Kasumi-1 (cell line): ENCODE measurements at places on chromosomes 5 and 9.

DNA sequence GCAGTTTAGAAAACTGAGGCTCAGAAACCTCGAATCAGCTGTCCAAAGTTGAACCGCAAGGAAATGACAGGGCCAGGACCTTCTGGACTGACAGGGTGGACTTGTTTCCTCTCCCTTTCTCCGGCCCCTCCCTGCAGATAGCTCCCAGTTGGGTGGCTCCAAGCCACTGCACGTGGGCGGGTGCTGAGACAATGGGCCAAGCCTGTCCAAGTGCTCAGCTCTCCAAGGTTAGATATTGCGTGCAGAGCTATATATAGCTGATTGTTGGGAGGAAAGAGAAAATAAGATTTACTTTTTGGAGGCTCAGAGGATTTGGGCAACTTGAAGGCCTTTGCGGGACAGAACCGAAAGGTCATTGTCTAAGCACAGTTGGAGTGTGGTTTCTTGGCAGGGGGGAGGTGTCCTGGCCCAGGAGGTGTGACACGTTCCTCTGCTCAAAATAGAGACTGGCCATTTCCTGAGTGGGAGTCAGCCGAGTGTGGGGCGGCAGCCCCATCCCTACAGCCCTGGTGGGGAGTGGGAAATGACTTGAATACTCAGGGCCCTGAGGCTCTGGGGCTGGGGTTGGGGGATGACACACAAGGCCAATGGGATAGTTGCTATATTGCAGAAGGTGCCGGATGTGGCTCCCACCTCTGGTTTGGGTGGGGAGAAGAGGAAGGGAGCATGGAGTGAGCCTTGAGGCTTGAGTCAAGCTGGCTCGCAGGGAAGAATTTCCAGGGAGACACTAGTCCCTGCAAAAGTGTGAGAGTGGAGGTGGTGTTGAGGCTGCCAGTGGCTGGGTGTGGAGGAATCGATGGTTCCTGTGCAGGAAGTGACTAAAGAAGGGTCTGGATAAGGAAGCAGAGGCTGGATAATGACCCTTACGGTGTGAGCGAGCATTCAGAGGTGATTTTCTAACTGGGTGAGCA is 44.4 kb upstream of the SMAD5 start:
- DNase-seq = no peak

- DNase-seq = no peak
Measured at GRCh38 chr5:16863469-16863946, 72.6 kb downstream of the MYO10 start.

- DNase-seq = no peak
Measured at GRCh38 chr5:57653636-57654290, 171.2 kb upstream of the ACTBL2 start.

DNA sequence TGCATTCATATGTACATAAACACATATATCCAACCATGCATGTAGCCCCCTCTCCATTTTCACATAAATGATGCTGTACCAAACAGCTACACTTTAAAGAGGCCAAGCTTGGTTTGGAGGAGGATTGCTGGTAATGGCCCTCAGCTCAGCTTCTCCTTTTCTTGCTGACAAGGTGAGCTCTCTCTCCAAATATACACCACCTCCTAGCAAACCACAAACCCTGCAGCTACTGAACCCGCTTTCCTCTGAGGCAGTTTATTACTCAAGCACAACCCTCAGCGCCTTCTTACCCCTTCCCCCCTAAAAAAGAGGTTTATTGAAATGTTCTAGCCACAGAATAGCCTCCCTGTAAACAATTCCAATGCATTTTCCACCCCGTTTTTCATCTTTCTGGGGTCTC is 54.0 kb downstream of the ALG2 start:
- no peak for DNase-seq

- no peak for DNase-seq
Measured at GRCh38 chr5:142869886-142870285, 99.7 kb downstream of the ARHGAP26 start.

- DNase-seq = no peak
Measured at GRCh38 chr9:82115331-82115730, 126.8 kb downstream of the SPATA31D1 start.

DNA sequence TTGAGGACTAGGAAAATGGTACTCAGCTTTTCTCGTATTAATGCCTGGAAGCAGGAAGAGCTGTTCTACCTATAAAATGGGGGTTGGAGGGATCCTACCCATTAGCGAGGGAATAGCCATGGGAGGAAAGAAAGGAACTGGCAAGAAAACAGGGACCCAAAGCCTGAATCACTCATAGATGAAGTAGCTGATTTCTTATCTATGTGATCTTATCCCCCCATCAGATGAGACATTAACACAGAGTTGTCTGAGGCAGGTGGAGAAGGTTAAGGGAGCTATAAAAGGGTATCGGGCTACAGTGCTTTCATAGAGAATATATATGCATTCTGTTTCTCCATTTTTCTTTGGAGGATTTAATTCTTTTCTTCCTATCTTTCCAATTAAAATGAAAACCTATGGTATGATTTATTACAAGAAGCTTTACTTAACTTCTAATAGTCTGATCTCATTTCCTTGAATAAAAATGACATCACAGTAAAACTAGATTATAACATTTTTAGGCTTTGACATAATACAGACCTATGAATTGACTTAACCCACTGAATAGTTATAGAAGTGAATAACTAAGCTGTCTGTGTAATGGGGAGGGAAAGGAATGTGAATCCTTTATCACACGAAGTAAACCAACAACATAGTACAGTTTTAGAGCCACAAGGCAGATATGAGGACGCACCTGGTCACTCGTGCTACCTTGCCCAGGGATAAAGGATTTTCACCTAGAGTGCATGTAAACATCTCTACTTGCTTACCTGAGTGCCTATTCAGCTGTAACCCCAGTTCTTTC is 39.0 kb downstream of the IQGAP2 start:
- DNase-seq = no peak

- DNase-seq = no peak
Measured at GRCh38 chr5:143101121-143101520, 302.4 kb downstream of the NR3C1 start.

DNA sequence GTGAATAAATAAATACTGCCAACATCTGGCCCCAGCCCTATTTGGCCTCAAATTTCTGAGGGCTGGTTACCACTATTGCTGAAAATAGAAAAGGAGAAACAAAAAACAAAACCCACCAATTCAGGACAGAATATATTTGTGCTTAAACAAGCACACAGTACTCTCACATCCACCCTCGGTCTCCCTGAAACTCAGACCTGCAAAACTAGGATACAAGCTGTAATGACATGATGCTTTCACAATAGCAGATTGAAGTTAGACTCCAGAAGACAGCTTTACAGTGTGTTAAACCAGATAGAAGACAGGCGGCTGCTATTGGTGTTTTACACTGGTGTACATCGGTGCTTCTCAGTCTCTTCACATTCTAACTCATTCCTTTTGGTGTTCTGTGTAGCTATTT is 214.9 kb upstream of the DMRT1 start:
- no peak for DNase-seq

DNA sequence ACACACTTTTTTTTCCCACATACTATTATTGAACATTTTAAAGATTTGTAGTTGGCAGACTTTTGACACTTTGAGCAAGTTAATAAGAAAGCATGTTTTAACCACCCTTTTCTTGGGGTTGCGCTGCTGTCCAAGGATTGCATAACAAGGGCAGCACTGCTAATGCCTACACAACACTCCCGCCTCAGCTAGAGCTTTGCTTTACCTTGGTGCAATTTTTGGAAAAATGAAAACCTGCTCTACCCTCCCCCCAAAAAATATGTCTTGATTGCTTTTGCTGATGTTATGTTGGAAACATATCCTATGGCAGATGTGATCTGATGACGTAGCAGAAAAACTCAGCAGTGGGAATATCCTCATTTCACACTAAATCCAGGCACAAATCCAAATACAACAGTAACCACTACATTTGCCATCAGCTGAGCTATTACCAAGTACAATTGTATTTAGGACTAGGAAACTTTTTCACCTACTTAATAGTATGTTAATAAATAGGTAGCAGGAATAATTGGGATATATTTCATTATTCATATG is 51.5 kb downstream of the UBE2R2 start:
- no peak for DNase-seq

GRCh38 chr5:180166176-180166575 is 42.8 kb downstream of the RASGEF1C start:
- peak; percentile 5 for DNase-seq

DNA sequence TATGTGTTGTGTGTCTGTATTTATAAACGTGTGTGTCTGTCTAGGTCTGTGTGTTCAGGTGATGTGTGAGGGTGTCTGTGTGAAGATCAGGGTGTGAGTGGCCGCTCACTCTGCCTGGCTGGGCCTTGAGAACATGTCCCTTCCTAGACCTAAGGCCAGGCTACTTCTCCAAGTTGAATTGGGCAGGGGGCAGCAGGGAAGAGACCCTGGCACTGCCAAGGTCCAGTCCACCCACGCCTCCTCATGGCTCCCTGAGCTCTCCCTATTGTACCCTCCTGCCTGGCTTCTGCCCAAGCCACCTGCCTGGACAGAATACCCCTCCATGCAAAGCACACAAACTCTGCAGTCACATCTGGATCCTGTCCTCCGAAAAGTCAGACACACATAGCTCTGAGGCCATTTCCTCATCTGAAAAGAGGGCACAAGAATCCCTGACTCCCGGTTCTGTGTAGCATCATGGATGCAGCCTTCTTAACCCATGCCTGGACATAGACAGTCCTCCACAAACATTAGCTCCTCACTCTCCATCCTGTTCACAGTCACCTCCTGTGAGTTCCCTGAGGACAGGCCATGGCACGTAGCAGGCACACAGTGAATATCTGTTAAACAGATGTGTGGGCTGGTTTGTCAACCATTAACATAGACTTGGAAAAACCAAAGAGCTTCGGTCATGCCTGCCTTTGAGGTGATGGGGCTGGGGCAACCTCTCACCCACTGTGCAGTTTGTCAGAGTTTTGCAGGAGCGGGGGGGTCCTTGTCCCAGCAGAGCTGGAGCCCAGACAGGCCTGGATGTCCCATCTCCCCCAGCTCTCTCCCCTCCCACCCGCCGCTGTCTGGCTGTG is 167.8 kb upstream of the MVB12B start:
- no peak for DNase-seq

DNA sequence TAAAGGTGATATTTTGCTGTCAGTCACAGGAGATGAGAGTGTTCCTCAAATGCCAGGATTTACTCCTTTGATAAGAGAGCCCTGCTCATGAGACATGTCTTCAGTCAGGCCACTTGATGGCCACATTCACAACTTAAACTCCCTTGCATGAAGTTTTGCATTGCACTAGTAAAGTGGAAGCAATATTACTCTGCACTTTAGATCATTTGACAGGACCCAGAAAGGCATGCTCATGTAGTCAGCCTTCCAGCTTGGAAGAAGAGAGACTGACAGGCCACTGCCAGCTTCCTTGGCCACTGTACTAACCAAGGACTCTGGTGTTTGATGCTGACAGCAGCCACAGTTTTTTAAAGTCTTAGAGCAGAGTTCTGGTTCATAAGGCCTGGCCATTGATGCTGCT is 42.6 kb downstream of the NPR3 start:
- no peak for DNase-seq

- DNase-seq = no peak
Measured at GRCh38 chr5:159581502-159582249, 251.4 kb upstream of the IL12B start.

DNA sequence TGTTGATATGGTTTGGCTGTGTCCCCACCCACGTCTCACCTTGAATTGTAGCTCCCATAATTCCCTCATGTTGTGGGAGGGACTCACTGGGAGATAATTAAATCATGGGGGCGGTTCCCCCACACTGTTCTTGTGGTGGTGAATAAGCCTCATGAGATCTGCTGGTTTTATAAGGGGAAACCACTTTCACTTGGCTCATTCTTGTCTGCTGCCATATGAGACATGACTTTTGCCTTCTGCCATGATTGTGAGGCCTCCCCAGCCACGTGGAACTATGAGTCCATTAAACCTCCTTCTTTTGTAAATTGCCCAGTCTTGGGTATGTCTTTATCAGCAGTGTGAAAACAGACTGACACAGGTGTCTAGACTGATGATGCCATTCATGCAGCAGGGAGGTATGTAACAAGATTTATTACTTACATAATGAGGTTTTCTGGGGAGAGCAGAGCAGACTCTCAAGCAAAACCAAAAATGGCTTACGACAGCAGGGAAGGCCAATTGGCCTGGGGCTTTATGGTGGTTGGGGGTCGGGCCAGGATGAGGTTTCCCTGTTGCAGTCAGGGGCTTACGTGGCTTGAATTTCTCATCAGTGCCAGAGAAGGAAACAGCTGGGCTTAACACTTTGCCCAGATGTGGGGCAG is 9.5 kb upstream of the COMMD10 start:
- peak; percentile 60 for DNase-seq

GRCh38 chr5:58849223-58849622 is 266.3 kb downstream of the RAB3C start:
- no peak for DNase-seq

DNA sequence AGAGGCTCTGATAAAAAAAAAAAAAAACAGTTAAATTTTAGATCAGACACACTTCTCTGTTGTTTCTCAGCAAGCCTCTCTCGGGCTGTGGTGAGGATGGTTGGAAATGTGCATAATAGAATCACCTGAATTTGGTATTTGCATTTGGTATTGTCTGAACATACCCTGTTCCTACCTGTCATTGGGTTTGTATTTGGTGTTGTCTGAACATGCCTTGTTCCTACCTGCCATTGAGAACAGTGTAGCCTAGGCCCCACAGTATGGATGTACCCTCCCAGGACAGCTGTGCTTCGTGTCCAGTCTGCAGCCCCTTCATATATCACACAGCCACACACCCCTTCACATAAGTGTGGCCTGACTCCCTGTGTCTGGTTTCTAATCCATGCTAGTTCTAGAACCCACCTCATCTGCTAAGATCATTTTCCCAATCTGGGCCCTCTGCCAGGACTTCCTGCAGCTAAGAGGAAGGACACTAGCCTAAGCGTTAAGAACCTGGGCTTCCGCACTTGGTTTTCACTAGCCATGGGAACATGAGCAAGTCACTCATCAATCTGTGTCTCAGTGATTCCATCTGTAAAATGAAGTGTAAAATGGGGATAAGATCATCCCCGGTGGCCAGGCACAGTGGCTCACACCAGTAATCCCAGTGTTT is 49.2 kb downstream of the ITGA2 start:
- DNase-seq = no peak

DNA sequence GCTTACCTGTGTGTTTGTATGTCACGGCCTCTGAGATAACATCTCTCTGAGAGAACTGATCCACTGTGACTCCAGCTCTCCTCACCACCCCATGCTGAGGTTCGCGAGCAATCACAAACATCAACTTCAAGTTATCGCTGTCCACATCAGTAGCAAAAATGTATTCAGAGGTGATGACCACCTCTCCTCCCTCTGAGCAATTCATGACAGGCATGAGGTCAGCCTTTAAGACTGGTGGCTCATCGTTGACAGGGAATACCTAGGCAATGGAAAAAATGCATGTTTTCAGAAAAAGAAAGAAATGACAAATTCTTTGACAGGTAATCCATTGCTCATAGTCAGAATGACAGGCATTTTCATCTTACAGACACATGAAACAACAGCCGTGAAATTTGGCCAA is 90.3 kb upstream of the CER1 start:
- no peak for DNase-seq

GRCh38 chr9:137461663-137462395 is 2.7 kb upstream of the NSMF start:
- DNase-seq = peak; percentile 33
